ENCODE measurements at places on chromosomes 5 and 9.

GRCh38 chr5:171969288-171969880 lies 37.1 kb downstream of the FBXW11 start:
- DNase-seq: no peak

GRCh38 chr5:98564836-98565235 lies 208.6 kb upstream of the RGMB start:
- DNase-seq: no peak

GRCh38 chr5:56377573-56377972 lies 144.4 kb upstream of the ANKRD55 start:
- DNase-seq: no peak

- DNase-seq: no peak
Observed at GRCh38 chr5:143980506-143980905, 168.5 kb downstream of the HMHB1 start.

GRCh38 chr5:93352186-93352585 lies 228.8 kb downstream of the NR2F1-AS1 start:
- no peak for DNase-seq

- peak; percentile 54 for DNase-seq
Observed at GRCh38 chr9:14400658-14400995, 86.7 kb upstream of the NFIB start.

GRCh38 chr5:140111011-140111858 lies 2.7 kb upstream of the PURA start:
- DNase-seq: no peak

- DNase-seq: no peak
Observed at GRCh38 chr5:54912021-54912420, 73.4 kb downstream of the ESM1 start.

DNA sequence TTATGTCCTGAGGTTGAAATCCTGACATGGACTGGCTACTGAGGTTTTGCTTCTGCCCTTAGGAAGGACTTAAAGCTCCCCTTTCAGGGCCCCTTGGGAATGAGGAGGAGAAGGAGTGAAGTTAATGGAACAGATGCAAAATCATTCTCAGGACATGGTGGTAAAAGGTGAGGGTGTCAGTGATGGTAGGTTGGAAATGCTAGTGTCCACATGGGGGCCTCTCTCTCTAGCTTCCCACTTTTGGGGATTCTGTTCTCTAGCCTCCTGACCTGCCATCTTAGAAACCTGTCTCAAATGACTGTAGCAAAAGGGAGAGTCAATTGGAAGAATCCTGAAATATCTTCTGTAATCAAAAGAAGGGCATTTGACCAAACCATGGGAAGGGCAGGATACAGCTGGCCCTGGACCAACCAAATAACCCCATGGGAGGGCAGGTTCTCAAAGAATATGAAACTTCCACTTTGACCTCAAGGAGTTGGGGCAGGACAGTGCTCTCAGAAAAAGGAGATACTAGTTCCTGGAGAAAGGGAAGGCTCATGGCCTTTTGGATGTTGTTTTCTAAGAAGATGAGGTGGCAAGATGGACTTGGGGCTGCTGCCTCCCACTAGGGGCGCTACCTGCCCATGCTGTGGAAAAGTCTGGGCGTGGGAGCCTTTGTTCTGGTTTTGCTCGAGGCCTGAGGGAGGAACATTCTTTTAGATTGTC lies 21.2 kb upstream of the MLANA start:
- DNase-seq: peak; percentile 42

DNA sequence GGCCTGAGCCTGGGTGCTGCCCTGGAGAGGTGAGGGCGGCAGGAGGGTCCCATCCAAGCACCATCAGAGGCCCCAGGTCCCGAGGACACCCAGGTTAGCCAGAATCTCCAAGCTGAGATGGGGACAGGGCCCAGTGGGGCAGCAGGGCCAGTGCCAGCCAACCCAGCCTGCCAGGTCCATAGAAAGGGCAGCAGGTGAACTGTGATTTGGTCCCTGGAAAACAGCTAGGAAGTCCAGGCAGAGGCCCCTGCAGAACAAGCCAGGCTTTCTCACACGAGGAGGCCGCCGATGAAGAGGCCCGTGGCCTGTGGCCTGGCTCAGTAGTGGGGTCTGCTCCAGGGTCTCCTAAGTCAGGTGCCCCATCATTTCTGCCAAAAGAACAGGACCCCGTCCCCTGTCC lies 2.0 kb downstream of the AGPAT2 start:
- DNase-seq: no peak

GRCh38 chr5:171961117-171961516 lies 45.3 kb downstream of the FBXW11 start:
- DNase-seq: no peak

- no peak for DNase-seq
Observed at GRCh38 chr9:6968271-6968670, 210.5 kb downstream of the KDM4C start.

DNA sequence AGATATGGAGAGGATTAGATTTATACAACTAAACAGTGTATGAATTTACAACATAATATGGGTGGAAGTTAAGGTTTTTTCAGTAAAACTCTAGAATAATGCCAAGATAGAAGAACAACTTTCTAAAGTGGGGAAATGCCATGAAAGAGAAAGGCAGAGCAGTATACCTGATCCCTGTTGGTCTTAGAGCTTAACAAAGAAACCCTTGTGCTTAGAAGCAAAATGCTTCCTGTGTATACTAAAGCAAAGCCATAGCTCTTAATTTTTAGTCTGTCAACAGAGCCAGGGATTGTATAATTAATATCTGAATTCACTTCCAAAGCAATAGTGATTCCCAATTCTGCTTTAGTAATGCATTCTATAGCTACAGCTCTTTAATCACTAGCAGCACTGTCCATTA lies 14.4 kb downstream of the C9orf85 start:
- no peak for DNase-seq

- DNase-seq: no peak
Observed at GRCh38 chr9:131732061-131732526, 7.8 kb downstream of the RAPGEF1 start.

GRCh38 chr9:97923529-97924108 lies 1.3 kb upstream of the TRMO start:
- peak; percentile 55 for DNase-seq

DNA sequence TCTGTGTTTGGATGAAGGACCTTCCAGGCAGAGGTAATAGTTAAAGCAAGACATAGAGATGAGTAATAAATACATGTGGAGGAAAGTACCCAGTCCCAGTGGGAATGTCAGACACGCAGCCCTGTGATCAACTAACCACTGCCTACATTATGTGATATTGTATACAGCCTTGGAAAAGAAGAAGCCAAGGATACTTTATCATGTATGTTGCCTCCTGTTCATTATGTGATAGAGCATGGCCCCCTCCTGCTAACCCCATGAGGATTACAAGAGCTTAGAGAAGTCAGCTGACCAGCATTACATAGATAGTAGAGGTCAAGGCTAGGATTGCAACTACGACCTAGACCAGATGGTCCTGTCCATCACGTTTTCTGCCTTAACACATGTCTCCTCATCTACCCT lies 497.0 kb upstream of the TNC start:
- no peak for DNase-seq

DNA sequence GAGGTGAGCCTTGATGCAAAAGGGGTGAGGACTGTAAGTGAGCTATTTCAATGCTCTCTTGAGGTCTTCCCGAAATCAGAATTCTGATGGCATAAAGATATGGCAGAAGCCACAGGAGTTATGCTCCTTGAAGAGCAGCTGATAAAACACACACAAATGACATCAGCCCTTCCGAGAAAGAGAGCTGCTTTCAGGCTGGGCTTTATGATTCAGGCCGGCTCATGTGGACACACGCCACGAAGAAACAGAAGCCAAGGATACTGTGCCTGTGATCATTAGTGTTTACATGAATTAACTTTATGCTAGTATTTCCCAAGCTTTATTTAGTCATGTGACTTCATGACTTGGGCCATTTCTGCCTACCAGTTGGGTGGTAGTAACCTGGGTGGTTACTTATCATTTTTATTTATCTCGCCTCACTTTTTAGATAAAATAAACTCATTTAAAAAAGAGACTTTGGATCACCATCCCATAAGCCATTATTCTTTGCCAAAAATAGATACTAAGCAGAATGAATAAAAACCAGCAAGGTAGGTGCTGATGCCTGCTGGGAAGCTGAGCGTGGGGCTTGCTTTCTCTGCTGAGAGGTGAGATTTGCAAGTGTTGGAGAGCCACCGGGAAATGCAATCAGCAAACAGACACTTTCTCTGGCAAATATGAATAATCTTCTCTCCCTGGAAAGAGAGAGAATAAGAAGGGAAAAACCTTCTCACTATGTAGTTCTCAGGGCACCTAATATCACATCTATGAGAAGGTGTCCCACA lies 73.0 kb upstream of the SLC25A51 start:
- DNase-seq: no peak

DNA sequence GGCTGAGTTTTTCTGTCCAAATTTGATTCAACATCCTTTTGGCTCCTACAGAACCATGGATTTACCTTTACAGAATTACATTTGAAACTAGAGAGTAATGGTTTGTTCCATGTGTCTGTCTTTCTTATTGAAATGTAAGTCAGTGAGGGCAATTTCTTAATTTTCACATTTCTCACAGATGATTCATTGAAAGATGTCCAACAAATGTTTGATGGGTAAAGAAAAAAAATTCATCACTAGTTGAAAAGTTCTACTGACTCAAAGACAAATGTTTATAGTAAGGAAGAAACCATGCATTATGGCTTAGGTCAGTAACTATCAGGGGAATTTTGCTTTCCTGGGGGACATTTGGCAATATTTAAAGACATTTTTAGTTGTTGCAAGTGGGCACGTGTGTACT lies 131.6 kb upstream of the TRPM3 start:
- no peak for DNase-seq

- DNase-seq: no peak
Observed at GRCh38 chr5:23445573-23445972, 61.8 kb upstream of the PRDM9 start.

DNA sequence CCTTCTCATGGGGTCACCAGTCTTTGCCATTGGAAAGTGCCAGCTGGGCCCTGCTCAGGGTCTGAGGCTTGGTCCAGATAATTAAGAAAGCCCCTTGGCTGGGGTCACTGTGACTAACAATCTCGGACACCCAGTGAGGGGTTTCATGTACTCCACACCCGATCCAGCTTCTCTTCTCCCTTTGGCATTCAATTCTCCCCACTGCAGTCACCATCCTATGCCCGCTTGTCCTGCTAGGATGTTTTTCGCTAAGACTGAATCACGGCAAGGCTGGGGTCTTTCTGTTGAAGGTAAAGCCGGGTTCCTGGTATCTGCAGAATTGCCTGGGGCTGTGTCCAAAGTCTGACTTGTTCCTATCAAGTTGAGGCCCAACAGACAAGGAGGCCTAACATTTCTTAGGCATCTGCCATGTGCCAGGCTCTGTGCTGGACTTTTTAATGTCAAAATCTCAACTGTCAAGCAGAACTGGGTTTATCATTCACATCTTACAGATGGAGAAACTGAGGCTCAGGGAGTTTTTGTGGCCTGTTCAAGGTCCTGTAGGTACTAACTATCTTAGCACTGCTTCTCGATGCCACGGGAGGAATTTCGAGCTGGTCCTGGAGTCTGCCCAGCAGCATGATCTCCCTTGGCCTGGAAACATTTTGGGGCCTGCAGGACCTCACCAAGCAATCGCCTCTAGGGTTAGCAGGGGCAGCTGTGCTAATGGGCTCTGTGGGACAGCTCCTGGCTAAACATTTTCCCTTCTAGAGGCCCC lies 142.0 kb upstream of the ALDH1B1 start:
- no peak for DNase-seq

GRCh38 chr5:12016159-12016746 lies 112.0 kb upstream of the CTNND2 start:
- DNase-seq: peak; percentile 77

GRCh38 chr9:12773562-12773961 lies 1.3 kb upstream of the LURAP1L start:
- no peak for DNase-seq

GRCh38 chr5:128135286-128135685 lies 51.7 kb downstream of the SLC12A2 start:
- no peak for DNase-seq

GRCh38 chr5:68456756-68457217 lies 241.2 kb downstream of the PIK3R1 start:
- no peak for DNase-seq

GRCh38 chr5:173464813-173465212 lies 136.6 kb upstream of the STC2 start:
- DNase-seq: no peak

- no peak for DNase-seq
Observed at GRCh38 chr5:91521334-91521733, 138.2 kb upstream of the ARRDC3 start.

DNA sequence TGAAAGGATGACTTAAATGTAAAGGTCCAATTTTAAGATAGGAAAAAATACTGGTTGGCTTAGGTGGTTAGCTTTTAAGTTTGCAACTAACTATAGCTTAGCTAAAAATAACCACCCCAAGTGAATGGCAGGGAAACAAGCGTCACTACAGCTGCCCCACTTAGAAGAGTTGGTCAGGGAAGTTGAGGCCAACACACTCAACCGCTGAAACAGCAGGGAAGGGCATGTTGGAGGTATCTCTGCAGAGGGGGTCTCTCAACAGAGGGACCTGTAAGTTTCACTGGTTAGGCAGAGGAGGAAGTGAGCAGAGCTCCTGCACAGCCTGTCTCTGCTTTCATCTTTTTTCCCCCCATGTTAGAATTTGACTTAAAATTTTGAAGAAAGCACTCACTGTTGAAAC lies 75.3 kb downstream of the LHFPL2 start:
- DNase-seq: no peak

- no peak for DNase-seq
Observed at GRCh38 chr9:123883634-123884033, 46.3 kb downstream of the DENND1A start.

DNA sequence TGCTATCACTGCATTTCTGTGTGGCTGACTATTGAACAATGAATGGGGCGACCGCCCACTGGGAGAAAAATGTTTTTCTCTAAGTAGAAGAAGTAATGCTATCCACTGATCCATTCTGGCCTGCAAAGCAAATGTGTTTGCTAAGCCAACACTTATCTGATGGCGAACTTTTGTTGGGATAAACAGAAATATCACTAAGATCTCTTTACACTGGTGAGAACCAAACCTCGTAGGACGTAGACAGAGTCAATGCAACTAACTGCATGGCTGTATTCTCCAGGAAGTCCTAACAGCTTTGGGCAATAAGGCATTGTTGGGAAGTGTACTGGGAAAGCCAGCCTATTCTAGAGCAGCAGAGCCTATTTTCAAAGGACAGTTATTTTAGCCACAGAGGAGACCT lies 77.7 kb downstream of the ANKH start:
- DNase-seq: no peak

GRCh38 chr5:169181814-169182213 lies 119.1 kb downstream of the SLIT3 start:
- DNase-seq: no peak

DNA sequence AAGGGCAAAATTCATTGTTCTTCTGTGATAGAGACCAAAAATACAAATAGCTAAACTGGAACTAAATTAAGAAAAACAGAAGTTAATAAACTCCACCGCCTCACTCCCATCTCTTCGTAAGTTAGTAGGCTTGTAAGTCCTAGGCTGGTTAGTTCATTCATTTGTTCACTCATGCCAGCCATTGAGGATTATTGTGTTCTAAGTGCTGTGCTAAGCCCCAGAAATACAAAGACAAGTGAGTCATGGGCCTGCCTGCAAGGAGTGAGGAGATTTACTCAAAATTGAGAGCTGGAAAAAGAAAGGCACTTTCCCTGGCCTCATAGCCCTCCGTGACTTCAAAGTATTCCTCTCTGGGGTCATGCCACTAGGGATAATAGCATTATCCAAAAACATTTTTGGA lies 8.5 kb downstream of the DOCK8 start:
- DNase-seq: no peak

All from D341Med (cell line).